Epithelial cell of alveolus of lung (primary cell): ENCODE measurements at places on chromosomes 16 and 17. TPM values are rescaled to one million over a fixed set of nuclear protein-coding genes. Genes with fewer than 3 reads are reported as not detected.

CES4A gene
- 0.65 and 2.4 TPM in 2 replicates for total RNA-seq

ZC3H18 gene
- total RNA-seq = 13.1 and 23.2 TPM in 2 replicates

TERB1 gene
- not detected in 2 replicates for total RNA-seq

RMI2 gene
- 10.9 and 18.0 TPM in 2 replicates for total RNA-seq

TMEM220 gene
- 1.4 and 8.9 TPM in 2 replicates for total RNA-seq

MT1F gene
- total RNA-seq = 1.3 and 5.2 TPM in 2 replicates

CES3 gene
- total RNA-seq = 0.24 TPM in 1 of 2 replicates, not detected in the other

SLC35B1 gene
- total RNA-seq = 65.2 and 75.0 TPM in 2 replicates

CDH5 gene
- 3.0 and 3.6 TPM in 2 replicates for total RNA-seq

NEURL4 gene
- total RNA-seq = 7.5 and 10.5 TPM in 2 replicates

TBX6 gene
- total RNA-seq = 0.13 and 2.6 TPM in 2 replicates

TAT gene
- total RNA-seq = not detected in 2 replicates

SLFN14 gene
- not detected in 2 replicates for total RNA-seq

PPP1R27 gene
- total RNA-seq = not detected in 2 replicates

ULK2 gene
- 11.2 and 12.9 TPM in 2 replicates for total RNA-seq

TM4SF5 gene
- not detected in 2 replicates for total RNA-seq

KRTAP4-5 gene
- not detected in 2 replicates for total RNA-seq

KRT26 gene
- not detected in 2 replicates for total RNA-seq

C16orf54 gene
- not detected in 2 replicates for total RNA-seq

LGALS9 gene
- 1.4 and 5.1 TPM in 2 replicates for total RNA-seq

CPHXL2 gene
- total RNA-seq = not detected in 2 replicates
